ENCODE measurements at places on chromosomes 3 and 15.

DNA sequence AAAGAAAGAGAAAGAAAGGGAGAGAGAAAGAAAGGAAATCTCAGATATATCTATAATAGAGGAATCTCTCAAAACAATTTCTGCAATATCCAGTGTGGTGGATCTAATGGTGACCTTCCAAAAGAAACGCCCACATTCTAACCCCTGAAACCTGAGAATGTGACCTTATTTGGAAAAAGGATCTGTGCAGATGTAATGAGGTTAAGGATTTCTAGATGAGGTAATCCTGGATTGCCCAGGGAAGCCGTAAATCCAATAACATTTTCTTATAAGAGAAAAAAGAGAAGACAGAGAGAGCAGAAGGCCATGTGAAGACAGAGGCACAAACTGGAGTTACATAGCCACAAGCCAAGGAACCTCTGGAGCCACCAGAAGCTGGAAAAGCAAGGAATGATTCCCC, 307.6 kb downstream of the ZBTB20 start:
- DNase-seq, result no peak

- no peak for DNase-seq
Measured at GRCh38 chr3:150626148-150626930, 23.2 kb downstream of the SELENOT start.

DNA sequence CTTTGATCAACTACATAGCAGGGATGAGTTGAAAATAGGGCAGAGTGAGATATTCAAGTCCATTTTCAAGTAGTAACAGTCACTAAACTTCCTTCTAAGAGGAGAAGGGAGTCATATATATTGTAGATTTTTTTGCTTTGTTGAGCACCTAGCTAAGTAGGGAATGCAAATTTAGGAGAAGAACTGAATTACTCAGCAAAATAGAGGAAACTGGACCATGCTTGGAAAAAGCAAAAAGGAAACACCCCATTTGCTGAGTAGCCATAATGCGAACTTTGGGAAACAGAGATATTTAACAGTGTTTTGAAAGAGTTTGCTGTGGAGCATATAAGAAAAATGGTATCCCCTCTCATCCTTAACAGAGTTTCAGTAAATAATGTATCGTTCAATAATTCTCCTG, 54.9 kb downstream of the CD200R1L start:
- DNase-seq, result no peak

DNA sequence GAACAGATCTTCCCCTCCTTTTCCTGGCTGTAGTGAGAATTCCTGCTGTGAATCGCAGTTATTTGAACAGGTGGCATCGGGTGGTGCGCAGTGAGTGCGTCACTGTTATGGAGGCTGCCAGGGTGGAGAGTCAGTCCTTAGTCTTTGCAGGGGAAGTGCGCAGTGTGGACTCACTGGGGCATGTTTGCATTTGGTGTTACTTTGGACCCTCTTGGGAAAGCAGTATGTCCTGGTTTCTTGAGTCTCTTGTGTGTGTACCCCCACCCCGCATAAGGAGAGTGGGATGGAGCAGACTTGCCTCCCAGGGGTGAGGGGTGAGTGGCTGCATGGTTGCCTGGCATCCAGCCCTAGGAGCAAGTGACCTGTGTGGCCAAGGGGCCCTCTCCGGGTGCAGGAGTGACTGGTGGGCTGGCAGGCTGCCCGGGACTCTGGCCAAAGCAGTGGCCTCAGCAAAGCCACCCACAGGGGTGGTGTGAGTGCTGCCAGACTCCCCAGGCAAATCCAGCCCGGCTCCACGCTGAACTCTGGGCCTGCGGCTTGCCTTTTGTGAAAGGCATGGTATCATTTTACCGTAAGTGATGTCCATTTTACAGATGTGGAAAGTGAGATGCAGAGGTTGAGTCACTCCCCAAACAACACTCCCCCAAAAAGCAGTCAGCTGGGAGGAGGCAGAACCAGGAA, 46.4 kb downstream of the DNASE1L3 start:
- DNase-seq, result peak; percentile 70

DNA sequence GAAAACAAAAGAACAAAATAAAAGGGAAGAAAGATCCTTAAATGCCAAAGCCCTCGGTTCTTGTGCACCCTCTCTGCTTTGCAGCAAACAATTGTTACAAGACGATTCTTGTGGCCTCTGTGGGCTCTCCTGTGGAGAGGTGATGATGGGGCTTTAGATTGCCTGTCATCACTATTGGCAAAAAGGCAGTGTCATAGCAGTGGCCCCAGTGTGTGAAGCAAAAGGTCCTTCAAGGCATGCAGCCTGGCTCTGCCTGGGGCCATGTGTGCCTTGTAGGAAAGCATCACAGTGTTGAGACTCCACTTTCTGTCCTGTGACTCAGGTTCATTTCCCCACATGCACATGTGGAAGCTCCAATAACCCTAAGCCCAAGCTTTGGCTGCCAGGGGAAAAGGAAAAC, 43.7 kb downstream of the POC1A start:
- DNase-seq, result no peak

DNA sequence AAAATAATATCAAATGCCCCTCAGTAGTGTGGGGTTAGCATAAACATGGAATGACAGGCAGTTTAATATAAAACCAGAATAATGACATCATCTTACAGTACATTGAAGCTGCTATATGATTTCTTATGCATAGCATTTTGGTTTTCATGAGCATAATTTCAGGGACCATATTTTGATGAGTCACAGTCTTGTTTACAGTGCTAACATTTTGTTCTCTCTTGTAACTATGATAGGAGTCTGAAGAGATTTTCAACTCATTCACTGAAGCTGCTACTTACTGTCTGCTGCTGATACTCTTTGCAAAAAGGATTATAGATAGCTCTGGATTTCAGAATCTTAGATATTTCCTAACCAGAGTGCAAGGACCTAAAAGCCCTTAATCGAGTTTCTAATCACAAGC, 92.6 kb upstream of the CCDC54 start:
- peak; percentile 14 for DNase-seq

DNA sequence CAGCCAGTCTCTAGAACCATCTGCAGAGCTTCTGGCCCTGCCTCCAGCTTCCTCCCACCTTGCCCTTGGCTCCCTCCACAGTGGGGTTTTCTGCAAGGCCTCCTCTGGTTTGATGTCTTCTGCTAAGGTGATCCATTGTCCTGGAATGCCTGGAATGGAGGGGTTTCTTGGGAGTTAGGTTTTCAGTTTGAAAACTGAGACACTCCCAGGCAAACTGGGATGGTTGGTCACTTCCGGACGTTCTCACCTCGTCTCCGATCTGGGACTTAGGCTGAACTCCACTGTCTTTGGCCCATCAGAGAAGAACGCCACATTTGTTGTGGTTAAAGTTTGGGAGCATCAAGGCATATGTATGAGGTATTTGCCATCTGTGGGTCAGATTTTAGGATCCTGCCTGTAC, 77.4 kb upstream of the KLHL25 start:
- no peak for DNase-seq

GRCh38 chr3:106261396-106261795, 392.6 kb upstream of the CBLB start:
- no peak for DNase-seq

GRCh38 chr3:177470197-177470941, 273.1 kb upstream of the TBL1XR1 start:
- DNase-seq, result peak; percentile 54

GRCh38 chr15:36958606-36959005, 141.7 kb downstream of the MEIS2 start:
- DNase-seq, result no peak

DNA sequence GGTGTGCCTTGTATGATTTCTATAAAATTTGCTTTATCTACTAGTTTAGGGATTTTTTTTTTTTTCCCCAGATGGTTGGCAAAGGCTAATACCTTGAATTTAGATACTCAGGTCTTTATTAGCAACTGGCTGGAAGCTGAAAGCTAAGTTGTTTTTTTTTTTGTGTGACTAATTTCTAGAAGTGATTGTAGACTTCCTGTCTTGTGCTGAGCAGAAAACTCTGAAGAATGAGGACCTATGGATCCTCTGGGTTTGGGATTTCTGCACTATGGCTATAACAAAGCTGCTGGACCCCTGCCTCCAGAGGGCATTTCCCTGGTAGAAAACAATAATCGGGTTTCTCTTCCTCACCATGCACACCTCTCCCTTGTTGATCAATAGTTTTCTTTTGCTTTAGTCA, 10.0 kb downstream of the ARIH2 start:
- DNase-seq, result no peak

GRCh38 chr15:43775411-43775965, 1.3 kb downstream of the ELL3 start:
- DNase-seq, result peak; percentile 68

DNA sequence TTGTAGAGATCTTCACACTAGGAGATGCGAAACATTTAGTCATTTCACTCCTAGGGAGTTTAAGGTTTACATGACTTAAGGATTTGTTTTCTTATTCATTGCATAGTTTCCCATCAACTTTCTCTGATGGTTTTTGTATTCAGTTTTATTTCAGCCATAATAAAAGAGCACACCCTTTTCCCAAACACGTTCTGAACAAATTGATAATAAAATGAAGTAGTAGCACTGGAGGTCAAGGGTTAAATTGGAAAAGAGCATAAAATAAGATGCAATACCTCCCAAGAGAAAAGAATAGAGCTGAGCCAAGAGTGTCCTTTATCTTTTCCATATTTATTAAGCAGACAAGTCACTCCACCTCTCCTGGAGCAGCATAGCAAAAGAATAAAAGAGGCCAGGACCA, 104.9 kb downstream of the SYNPR start:
- DNase-seq, result no peak

GRCh38 chr3:78846718-78847117, 921.1 kb downstream of the ROBO1 start:
- peak; percentile 56 for DNase-seq

- peak; percentile 13 for DNase-seq
Measured at GRCh38 chr15:73127302-73127936, 75.2 kb downstream of the NEO1 start.

- DNase-seq, result peak; percentile 33
Measured at GRCh38 chr15:65869954-65870871, 922 bp downstream of the RAB11A start.

GRCh38 chr15:86677278-86677677, 597.6 kb downstream of the AGBL1 start:
- no peak for DNase-seq

GRCh38 chr15:67093504-67093862, 28.1 kb downstream of the SMAD3 start:
- no peak for DNase-seq

- DNase-seq, result no peak
Measured at GRCh38 chr3:73669260-73669659, 44.5 kb upstream of the PDZRN3 start.

- peak; percentile 23 for DNase-seq
Measured at GRCh38 chr3:194133661-194134230, 2.2 kb upstream of the HES1 start.

- no peak for DNase-seq
Measured at GRCh38 chr3:114803042-114803695, 343.9 kb downstream of the ZBTB20 start.

GRCh38 chr3:190302212-190302867, 19.9 kb downstream of the CLDN1 start:
- DNase-seq, result no peak

DNA sequence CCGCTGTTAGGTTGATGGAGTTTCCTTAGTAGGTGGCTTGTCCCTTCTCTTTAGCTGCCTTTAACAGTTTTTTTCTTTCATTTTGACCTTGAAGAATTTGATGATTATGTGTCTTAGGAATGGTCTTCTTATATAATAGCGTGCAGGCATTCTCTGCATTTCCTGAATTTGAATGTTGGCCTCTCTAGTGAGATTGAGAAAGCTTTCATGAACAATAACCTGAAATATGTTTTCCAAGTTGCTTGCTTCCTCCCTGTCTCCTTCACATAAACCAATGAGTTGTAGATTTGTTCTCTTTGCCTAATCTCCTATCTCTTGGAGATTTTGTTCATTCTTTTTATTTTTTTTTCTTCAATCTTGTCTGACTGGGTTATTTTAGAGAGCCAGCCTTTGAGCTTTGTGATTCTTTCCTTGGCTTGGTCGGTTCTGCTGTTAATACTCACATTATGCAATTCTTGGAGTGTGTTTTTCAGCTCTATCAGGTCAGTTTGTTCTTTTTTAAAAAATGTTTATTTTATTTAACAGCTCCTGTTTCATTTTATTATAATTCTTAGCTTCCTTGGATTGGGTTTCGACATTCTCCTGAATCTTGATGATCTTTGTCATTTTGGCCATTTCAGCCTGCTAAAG, 627.9 kb downstream of the SI start:
- DNase-seq, result no peak

- no peak for DNase-seq
Measured at GRCh38 chr3:191220908-191221307, 21.9 kb downstream of the OSTN start.

DNA sequence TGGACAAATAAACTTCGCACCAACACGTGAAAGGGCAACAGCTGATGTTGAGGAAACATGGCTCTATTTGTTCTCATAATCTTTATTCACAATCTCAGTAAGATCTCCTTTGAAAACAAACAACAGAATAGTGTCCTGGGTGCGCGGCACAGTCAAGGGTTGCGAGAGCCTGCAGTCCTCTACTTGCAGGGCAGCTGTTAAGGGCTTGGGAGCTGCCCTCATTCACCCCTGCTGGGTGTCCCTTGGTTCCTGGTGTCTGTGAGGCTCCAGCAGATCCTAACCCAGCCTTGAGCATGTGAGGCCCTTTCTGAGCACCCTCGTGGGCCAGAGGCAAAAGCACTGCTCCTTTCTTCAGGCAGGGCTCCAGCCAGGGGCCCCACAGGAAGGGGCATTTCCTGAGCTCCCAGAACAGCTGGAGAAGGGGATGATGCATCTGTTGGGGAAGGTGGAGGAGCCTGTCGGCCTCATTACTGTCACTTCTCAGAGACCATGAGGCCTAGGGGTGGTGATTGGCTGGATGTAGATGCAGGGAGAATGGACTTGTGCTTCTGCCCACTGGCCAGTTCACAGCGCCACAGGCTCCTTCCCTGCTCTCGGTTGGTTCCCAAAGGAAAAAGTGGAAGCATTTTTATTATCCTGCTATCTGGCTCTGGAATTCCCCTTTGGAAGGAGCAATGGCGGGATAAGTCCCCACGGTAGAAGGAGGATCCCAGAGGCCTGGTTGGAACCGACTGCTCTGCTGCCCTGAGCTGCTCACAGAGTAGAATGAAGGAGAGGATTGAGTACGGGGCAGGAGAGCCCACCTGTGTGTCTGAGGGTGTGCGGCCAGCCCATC, 51.9 kb upstream of the KLF13 start:
- DNase-seq, result peak; percentile 41

DNA sequence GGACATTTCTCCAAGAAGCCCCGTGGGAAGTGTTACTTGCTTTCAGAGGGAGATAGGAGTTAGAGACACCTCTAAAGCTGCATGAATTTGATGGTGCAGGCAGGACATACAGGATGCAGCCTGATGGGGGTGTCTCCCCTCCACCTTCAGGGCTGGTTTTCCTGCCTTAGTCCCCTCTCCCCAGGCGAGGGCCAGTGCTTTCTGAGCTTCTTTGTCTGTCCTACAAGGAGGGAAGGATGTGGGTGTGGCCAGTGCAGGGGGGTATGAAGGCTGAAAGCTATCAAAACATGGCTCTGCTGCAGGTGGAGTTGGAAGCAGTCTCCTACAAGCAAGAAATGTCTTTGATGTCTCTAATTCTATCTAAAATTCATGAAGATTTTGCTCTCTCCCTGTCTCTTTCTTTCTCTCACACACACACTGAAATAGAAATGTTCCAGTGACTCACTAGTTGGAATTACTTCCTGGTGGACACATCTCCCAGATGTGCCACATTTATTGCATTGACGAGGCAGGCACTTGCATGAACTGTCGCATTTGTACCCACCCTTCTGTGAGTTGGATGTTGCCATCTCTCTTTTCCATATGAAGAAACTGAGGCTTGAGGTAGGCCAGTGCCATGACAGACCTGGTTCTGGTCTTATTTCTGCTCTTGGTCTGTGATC, 13.9 kb upstream of the PODXL2 start:
- DNase-seq, result no peak
